ENCODE measurements at places on chromosomes 2 and 18.

GRCh38 chr18:37445368-37445767 is 120.2 kb downstream of the CELF4 start:
- DNase-seq = no peak

- peak; percentile 71 for DNase-seq
Observed at GRCh38 chr2:222939208-222939856, 78.5 kb downstream of the ACSL3 start.

GRCh38 chr2:27806311-27807059 is 35.0 kb downstream of the MRPL33 start:
- no peak for DNase-seq

GRCh38 chr18:29060349-29060748 is 883.4 kb upstream of the CDH2 start:
- DNase-seq = no peak

- DNase-seq = no peak
Observed at GRCh38 chr2:109549016-109549590, 64.7 kb downstream of the SEPTIN10 start.

- no peak for DNase-seq
Observed at GRCh38 chr2:210620456-210620855, 64.1 kb downstream of the CPS1 start.

- DNase-seq = no peak
Observed at GRCh38 chr2:99974275-99974674, 168.1 kb downstream of the AFF3 start.

GRCh38 chr2:210592726-210593125 is 36.3 kb downstream of the CPS1 start:
- DNase-seq = no peak

DNA sequence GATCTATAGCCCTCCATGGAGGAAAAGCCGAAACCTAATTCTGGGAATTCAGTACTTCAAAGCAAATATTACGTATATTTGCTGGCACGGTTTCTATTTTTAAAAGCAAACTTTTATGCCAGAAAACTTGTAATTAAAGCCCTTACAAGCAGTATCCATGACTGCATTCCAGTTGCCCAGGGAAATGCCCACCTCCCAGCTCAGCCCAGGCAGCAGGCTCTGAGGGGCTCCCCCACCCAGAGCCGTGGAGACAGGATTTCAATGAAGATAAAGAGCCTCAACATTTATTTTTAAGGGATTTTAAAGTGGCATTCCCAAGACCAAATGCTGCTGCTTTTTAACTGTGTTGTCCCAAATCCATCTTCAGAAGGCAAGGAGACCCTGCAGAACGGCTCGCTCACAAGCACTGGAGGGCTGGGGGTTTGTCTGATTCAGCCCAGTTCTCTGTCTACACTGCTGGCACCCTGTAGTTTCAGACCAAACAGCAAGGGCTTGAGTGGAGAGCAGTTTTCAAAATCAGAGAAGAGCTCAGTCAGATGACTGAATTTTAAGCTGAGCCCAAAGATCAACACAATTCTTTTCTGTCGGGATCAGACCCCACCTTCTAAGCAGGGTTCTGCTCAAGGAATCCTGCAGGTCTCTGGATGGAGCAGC is 105.1 kb downstream of the KCNF1 start:
- no peak for DNase-seq

Measured in erythroblast (primary cell).